Small intestine (tissue), 16 donors: ENCODE measurements at places on chromosomes 1 and 21. TPM values are rescaled to one million over a fixed set of nuclear protein-coding genes. Genes with fewer than 3 reads are reported as not detected.
A peak's percentile ranks its signal among the peaks of the same experiment; 100 is the strongest.

- no peaks in the 10 kb centered on the region for H3K27me3 ChIP-seq
- peak overlapping the region; percentile 21 for H3K27ac ChIP-seq
- no peaks in the 10 kb centered on the region for H3K4me1 ChIP-seq
- H3K36me3 ChIP-seq: no peaks in the 10 kb centered on the region
Observed at GRCh38 chr1:18927654-18928272, 25.4 kb upstream of the ALDH4A1 start.

GRCh38 chr1:168419736-168420135 lies 124.1 kb downstream of the XCL2 start:
- no peaks in the 10 kb centered on the region for H3K36me3 ChIP-seq
- no peak for DNase-seq
- no peaks in the 10 kb centered on the region for H3K27me3 ChIP-seq
- H3K27ac ChIP-seq: no peak overlapping the region
- H3K4me1 ChIP-seq: no peaks in the 10 kb centered on the region

GRCh38 chr1:235710687-235711086 lies 61.1 kb upstream of the GNG4 start:
- no peaks in the 10 kb centered on the region for H3K27me3 ChIP-seq
- peaks cover 4% of the 10 kb centered on the region for H3K36me3 ChIP-seq
- no peaks in the 10 kb centered on the region for H3K4me1 ChIP-seq
- H3K27ac ChIP-seq: no peak overlapping the region
- DNase-seq: no peak

Gene SYDE2
- 1.5 TPM for polyA plus RNA-seq

- DNase-seq: no peak
- H3K4me3 ChIP-seq: no peak overlapping the region
- no peaks in the 10 kb centered on the region for H3K27me3 ChIP-seq
Observed at GRCh38 chr1:217812175-217812574, 181.0 kb downstream of the SPATA17 start.

DNA sequence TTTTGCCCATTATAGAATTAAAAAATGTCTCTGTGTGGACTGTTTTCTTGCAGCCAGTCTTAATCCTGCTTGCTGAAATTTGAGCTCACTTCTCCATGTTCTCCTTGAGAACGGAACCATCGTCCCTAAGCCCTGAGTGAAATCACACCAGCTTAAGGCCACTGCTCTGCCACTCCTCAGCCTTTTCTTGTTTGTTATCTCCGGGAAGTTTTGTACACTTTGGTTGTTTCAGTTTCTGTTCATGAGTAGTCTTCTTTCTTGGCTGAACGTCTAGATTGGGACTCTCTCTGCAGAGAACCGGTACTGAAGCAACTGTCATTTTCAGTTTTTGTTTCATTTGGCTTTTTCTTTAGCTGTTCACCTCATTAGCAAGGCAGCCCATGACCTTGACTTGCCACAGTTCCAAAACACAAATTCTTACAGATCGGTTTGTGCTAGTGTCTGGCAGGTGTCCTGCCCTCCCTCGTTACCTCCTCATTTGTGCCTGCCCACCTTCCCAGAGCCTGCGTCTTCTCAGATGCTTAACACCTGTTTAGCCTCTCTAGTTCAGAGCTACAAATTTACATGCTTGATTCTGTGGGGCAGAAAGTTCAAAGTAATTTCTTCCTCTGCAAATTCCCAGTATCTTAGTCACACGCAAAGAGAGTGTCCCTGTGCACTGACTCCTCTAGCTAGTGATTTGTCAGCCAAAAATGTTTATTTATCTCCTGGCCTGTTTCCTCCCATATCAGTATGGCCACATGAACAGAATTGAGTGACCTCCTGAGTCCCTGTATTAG lies 12.4 kb downstream of the PSEN2 start:
- DNase-seq: peak; percentile 72
- no peaks in the 10 kb centered on the region for H3K27me3 ChIP-seq
- peaks cover 8% of the 10 kb centered on the region for H3K4me1 ChIP-seq

Gene GJA9
- 0.31 TPM for polyA plus RNA-seq

Gene CFAP141
- not detected for polyA plus RNA-seq
